Calu3 (cell line): ENCODE measurements at places on chromosomes 2 and 18. TPM values are rescaled to one million over a fixed set of nuclear protein-coding genes. Genes with fewer than 3 reads are reported as not detected.

- no peak overlapping the region for H3K27ac ChIP-seq
- no peak for DNase-seq
- peaks cover 4% of the 10 kb centered on the region for H3K36me3 ChIP-seq
- peaks cover 30% of the 10 kb centered on the region for H3K27me3 ChIP-seq
- H3K4me1 ChIP-seq = peaks cover 5% of the 10 kb centered on the region
Observed at GRCh38 chr2:86238354-86238753, 39.1 kb downstream of the MRPL35 start.

- H3K36me3 ChIP-seq = no peaks in the 10 kb centered on the region
- no peak overlapping the region for H3K27ac ChIP-seq
- no peak for DNase-seq
- H3K4me1 ChIP-seq = no peaks in the 10 kb centered on the region
- H3K4me3 ChIP-seq = no peak overlapping the region
Observed at GRCh38 chr2:192010073-192010472, 163.2 kb upstream of the CAVIN2 start.

DNA sequence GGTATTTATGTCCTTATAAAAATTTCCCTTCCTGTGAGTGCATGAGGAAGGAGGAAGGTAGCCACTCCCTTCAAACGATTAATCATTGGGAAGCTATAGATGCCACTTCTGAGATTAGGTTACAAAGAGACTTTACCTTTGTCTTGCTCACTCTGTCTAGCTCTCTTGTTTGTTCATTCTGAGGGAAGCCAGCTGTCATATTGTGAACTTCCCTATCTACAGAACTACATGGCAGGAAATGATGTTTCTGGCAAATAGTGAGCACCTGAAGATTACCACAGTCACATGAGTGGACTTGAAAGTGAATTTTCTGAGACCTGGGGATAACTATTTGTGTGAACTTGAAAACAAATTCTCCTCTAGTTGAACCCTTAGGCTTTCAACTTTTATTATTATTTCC lies 776.8 kb downstream of the CCDC85A start:
- no peak overlapping the region for H3K4me3 ChIP-seq
- no peak for DNase-seq
- H3K27me3 ChIP-seq = no peaks in the 10 kb centered on the region
- no peaks in the 10 kb centered on the region for H3K36me3 ChIP-seq
- H3K27ac ChIP-seq = no peak overlapping the region

DNA sequence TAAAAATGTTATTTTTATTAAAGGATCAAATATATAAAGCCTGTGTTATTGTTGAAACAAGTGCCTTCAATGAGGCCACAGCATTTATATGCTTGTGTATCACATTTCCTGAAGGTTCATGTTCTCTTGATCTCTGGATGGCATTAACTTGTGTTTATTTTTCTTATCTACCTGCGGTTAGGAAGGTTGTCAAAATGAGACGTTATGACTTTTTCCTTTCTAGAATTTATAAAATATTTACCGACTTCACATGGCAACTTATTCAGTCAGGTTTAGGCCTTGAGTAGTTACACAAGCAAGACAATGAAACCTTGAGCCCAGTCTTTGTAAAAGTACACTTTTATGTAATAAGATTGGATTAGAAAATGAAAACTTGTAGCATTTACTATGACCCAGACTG lies 196.4 kb upstream of the ACVR2A start:
- H3K4me3 ChIP-seq = no peak overlapping the region
- no peaks in the 10 kb centered on the region for H3K36me3 ChIP-seq
- DNase-seq = no peak
- peaks cover 17% of the 10 kb centered on the region for H3K4me1 ChIP-seq
- no peaks in the 10 kb centered on the region for H3K27me3 ChIP-seq

DNA sequence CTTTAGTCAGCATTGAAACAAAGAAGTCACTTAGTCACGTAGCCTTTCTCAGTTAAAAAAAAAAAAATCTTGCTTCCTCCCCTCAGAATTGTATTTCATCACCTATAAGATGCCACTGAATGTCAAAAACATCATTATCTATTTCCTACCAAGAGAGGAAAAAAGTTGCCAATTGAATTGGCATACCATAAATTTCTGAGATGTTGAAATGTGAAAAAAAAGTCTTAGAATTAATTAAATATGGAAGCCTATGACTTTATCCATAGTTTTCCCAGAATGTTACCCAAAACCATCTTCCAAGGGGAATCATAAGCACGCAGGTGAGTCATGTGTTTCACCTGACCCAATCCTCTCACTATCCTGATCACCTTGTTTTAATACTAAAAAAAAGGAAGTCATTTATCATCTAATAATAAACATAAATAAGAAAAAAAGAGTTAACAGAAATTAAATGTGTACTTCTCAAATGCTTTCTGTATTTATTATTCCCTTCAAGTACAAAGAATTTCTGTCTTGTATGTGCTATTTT lies 205.7 kb downstream of the TCF4 start:
- H3K4me3 ChIP-seq = no peak overlapping the region
- DNase-seq = no peak
- no peak overlapping the region for H3K27ac ChIP-seq

- H3K27ac ChIP-seq = no peak overlapping the region
- no peaks in the 10 kb centered on the region for H3K27me3 ChIP-seq
- DNase-seq = no peak
- H3K36me3 ChIP-seq = peaks cover 18% of the 10 kb centered on the region
Observed at GRCh38 chr2:45612285-45612684, 1.2 kb upstream of the SRBD1 start.

DNA sequence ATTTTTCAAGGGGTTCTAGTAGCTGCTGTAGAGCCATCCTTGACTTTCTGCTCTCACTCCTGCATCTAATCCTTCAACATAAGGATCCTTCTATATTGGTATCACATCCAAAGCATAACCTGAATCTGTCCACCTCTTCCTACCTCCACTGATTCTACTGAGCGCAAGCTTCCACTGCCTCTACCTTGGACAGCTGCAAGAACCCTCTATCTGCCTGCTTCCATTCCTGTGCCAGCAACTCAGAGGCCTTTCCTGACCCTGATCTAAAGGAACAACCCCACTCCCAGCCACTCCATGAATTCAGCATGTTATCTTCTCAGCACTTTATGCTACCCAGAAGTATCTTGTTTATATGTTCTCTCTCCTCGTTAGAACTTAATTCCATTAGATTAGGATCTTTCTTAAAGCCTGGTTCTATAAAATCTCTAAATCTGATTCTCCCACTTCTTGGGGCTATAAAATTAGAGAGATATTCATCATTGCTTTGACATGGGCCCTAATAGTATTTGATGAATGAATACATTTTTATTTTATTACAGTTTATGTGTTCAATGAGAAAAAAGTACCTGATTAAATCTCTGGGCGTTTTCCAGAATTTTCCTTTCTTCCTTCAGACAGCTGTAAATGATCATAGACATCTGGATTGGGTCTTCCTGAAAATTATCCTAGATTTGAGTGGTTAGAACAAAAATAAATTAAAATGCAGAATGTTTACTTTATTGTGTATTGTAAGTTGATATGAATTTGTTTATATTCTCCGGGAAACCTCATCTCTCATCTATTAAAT lies 6.8 kb downstream of the STAT1 start:
- no peak overlapping the region for H3K4me3 ChIP-seq
- no peaks in the 10 kb centered on the region for H3K27me3 ChIP-seq
- no peak for DNase-seq
- H3K27ac ChIP-seq = no peak overlapping the region
- H3K36me3 ChIP-seq = peaks cover 52% of the 10 kb centered on the region
- H3K4me1 ChIP-seq = peaks cover 8% of the 10 kb centered on the region

- H3K36me3 ChIP-seq = peaks cover 6% of the 10 kb centered on the region
- no peak overlapping the region for H3K27ac ChIP-seq
- peaks cover 4% of the 10 kb centered on the region for H3K4me1 ChIP-seq
- no peak for DNase-seq
- H3K4me3 ChIP-seq = no peak overlapping the region
Observed at GRCh38 chr2:98727369-98728087, 3.4 kb downstream of the MGAT4A start.

DNA sequence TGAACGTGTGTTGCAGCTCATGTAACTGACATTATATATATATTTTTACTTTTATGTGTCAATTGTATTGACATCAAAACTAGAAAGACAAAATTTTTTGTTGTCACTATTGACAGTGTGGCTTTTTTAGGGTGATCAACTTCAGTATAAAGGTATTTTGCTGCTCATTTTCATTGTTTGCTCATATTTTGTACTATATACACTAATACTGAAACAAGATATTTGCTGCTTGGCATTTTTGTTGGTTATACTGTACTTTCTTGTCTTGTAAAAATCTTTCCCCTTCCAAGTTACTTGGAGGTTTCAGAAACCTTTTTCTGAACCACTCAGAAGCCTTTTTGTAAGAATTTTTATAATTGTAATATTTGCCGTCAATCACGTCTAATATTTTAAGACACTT lies 16.5 kb downstream of the AFTPH start:
- H3K27me3 ChIP-seq = no peaks in the 10 kb centered on the region
- H3K4me1 ChIP-seq = peaks cover 42% of the 10 kb centered on the region
- no peaks in the 10 kb centered on the region for H3K36me3 ChIP-seq
- no peak overlapping the region for H3K4me3 ChIP-seq

DNA sequence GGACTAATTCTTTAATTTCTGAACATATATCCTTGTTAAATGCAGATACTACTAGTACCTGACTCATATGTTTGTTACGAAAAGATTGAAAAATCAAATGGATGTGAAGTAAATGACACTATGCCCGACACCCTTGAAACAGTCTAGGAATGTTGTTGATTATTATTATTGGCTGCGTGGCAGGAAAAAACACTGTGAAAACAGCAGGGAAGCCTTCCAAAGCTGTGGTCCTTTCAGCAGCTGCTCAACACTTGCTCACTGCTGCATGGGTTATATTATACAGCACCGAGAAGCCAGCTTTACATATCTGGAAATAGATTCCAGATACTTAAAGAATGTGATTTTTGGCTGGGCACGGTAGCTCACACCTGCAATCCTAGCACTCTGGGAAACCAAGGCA lies 26.5 kb downstream of the CRYGD start:
- H3K4me3 ChIP-seq = no peak overlapping the region
- H3K4me1 ChIP-seq = peaks cover 17% of the 10 kb centered on the region
- H3K27me3 ChIP-seq = peaks cover 26% of the 10 kb centered on the region
- H3K36me3 ChIP-seq = no peaks in the 10 kb centered on the region
- H3K27ac ChIP-seq = no peak overlapping the region

GRCh38 chr18:66511289-66511688 lies 92.6 kb downstream of the CDH19 start:
- no peak for DNase-seq
- peaks cover 44% of the 10 kb centered on the region for H3K4me1 ChIP-seq
- peak overlapping the region; percentile 90 for H3K27ac ChIP-seq
- peaks cover 7% of the 10 kb centered on the region for H3K36me3 ChIP-seq
- peak overlapping the region; percentile 1 for H3K4me3 ChIP-seq

Gene DOK1
- 2.1 and 2.5 TPM in 2 replicates for total RNA-seq

Gene CRYBA2
- not detected in 2 replicates for total RNA-seq

Gene DAPL1
- not detected in 2 replicates for total RNA-seq

Gene GALNT5
- total RNA-seq = 51.7 and 95.4 TPM in 2 replicates
